ENCODE measurements at places on chromosomes 5 and 9.

DNA sequence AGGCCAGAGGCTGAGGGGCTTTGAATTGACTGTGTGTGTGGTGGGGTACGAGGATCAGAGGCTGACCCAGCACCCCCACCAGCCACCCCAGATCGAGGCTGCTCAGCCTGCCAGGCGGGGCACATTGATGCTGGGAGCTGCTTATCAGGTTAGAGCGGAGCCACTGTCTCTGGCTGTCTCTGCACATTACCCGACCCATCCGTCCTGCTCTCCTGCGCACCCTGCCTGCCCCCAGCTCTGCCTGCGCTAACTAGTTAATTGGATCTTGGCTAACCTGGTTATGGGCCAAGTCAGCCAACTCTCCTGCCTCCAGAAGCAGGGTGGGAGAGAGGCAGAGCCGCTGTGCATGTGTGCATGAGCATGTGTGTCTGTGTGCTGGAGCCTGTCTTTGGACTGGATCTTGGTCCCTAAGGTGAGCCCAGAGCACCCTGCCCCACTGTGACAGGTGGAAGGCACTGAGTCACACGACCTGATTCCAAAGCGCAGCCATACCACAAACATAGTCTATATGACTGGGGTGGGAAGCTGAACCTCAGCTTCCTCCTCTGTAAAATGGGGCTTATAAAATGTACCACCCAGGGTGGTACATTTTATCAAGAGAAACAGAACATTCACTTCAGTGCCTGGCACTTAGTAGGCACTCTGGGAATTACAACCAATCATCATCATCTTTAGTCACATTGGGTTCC is 39.7 kb downstream of the PCDH1 start:
- no peak for DNase-seq

DNA sequence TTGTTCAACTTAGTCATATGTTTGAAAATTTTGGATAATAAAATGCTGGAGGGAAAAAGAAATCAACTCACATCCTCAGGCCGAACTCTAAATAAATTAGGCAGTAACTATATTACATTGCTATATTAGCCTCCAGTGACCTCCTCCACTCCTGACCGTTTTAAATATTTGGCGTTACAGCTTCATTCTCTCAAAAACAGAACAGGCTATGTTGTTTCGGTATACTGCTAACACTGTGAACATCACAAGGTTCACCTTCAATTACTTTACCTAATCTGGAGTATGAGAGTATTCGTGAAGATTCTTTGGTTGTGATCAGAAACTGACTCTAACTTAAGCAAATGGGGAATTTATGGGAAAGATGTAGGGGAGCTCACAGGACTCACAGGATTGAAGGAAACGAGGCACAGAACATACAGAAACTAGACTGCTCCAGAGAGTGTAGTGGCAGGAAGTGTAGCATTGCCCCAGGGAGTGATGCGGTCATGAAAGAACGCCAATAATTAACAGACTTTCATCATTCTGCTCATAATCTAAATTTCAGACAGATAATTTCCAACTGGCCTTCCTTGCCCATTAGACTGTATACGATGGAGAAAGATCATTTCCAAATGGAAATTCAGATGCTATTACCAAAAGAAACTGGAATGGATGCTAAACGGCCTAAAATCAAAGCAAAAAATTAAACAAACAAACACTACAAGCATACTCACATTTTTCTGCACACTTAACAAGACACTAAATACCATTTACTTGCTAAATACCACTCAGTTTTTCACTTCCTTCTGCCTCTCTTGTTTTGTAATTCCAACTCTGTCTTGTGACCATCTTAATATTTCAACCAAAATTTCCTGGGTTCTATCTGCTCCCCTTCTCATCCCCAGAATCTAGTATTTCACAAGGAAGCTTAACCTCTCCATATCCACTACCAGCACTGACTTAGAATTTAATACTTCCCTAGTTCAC is 110.1 kb upstream of the LPAR1 start:
- peak; percentile 48 for DNase-seq

DNA sequence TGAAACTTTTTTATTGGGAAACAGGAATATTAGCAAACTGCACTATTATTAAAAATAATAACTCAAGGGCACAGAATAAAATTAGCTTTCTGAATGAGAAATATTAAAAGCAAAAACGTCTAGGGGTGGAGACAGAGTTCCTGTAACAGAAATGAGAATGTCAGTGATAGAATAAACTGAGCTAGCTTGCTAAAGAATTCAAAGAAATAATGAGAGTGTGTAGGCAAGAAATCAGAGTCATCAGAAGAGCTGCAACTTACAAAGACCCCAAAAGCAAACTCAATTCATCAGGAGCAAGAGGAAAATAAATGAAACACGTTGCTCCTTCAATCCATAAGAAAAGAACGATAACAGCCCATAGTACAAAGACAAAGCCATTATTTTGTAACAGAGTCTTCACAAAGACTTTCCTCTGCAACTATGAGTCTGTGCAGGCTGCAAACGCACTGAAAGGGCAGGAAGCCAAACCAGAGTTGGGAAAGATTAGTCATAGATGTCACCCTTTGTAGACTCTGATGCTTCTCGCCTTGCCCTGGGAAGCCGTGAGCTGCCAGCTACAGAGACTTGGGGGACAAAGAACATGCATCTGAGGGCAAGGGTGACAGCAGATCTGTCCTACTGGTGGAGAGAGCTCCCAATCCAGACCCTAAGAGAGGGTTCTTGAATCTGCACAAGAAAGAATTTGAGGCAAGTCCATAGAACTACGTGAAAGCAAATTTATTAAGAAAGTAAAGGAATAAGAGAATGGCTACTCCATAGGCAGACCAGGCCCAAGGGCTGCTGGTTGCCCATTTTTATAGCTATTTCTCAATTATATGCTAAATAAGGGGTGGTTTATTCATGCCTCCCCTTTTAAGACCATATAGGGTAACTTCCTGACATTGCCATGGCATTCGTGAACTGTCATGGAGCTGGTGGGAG is 40.8 kb downstream of the SHC3 start:
- DNase-seq, result peak; percentile 97

DNA sequence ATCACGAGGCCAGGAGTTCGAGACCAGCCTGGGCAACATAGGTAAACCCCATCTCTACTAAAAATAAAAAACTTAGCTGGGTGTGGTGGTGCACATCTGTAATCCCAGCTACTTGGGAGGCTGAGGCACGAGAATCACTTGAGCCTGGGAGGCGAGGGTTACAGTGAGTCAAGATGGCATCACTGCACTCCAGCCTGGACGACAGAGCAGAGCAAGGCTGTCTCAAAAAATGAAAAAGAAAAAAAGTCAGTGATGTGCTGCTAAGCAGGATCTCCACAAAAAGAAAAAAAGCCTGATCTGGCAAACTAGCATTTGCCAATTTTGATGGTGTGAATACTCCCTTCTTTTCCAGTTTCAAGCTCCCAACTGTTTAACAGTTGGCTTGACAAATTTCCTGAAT is 21.9 kb downstream of the F2R start:
- DNase-seq, result no peak

DNA sequence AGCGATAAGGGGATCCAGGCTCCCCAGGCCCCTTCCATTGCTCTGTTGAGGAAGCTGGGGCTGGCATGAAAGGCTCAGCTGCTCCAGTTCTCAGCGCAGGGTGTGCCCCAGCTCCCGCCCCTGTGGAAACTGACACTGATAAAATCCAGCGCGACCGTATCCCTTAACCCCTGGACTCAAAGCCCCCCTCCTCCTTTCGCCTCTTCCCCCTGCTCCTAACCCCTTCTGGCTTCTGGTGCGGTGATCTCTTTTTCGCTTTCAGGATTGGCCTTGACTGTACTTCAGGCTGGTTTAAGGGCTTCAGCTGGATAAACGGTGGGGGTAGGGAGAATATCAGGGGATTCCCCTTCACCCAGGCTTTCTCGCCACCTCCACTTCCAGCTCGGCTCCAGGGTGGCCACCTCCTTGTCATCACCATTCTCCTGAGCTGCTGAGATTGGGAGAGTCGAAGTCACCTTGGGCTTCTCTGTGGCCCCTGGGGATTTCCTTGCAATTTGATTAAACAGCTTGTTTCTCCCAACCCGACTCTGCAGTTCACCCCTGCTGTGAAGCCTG is 843 bp downstream of the BSPRY start:
- no peak for DNase-seq

- DNase-seq, result no peak
Measured at GRCh38 chr9:95044731-95045508, 272.6 kb downstream of the FANCC start.

DNA sequence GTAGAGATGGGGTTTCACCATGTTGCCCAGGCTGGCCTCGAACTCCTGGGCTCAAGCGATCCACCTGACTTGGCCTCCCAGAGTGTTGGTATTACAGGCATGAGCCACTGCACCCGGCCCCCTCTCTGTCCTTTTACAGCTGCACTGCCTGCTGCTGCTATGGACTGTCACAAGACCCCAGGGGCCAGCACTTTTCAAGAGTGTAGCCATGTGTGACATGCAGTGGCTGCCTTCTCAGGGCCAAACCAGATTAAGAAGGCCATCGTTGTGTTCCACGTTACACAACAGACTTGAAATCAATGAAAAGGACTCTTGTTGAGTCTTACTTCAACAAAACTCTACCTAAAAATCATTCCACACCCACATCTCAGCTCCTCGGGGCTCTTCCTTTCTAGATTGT is 78.9 kb upstream of the ICE1 start:
- no peak for DNase-seq

DNA sequence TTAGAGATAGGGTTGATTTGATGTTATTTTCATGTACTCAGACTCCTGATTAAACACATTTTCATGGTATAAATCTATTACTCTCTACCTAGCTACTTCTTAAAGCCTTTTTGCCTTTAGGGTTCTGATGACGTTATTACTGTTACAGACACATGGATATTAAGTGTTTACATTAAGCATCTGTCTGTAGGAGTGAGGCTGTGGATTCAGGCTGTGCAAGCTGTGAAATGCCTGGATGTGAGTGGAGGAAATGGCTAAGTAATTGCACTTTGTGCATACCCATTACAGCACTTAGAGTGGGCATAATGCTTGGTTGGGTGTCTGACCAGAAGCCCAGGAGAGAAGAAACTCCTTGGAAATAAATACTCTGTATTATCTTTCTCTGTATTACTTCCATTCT is 186.8 kb downstream of the SNX18 start:
- no peak for DNase-seq

DNA sequence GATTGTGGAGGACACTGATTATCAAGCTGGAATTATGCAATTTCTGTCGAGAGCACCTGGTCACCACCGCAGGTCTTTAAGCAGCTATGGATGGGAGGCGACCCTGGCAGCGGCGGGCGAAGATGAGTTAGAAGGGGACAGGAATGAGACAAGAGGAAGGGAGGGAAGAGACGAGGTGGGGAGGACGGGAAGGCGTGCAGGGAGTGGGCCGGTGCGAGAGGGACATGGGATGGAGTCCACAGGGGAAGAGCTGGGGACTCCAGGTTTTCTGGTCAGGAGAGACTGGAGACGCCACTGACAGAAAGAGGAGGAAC is 192.3 kb downstream of the MELK start:
- no peak for DNase-seq

GRCh38 chr5:180338001-180338707 is 15.0 kb downstream of the GFPT2 start:
- DNase-seq, result peak; percentile 25

DNA sequence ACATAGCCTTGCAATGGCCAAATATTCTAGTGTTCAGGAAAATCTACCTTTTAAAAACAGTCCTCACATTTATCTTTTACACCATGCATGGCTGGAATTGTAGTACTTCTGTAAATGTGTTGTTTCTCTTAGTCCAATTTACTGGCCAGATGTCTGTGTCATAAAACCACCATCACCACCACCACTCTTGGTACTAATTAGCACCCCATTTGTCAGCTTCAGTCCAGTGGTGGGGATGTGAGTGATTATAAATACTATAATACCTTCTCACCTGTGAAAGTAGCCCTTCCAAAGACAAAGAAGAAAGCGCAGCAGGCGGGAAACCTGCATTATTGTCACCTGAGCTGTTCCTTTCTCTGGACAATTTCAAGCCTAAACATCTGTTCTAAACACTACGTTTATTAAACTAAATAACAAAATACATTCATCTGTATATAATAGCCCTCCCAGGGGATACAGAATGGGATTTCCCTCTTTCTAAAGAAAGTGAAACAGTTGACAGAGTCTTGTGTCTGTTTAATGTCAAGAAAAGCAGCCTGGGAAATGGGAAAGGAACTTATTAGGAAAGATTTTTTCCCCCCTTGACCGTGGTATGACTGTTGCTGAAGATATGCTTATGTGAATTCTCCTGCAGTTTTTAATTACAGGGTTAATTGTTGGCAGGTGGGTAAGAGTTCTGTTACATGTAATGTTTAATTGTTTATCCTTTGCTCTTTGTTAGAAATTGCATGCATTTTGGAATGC is 144.5 kb upstream of the NUDT12 start:
- DNase-seq, result peak; percentile 50

- DNase-seq, result no peak
Measured at GRCh38 chr5:15630441-15630840, 130.5 kb downstream of the FBXL7 start.

DNA sequence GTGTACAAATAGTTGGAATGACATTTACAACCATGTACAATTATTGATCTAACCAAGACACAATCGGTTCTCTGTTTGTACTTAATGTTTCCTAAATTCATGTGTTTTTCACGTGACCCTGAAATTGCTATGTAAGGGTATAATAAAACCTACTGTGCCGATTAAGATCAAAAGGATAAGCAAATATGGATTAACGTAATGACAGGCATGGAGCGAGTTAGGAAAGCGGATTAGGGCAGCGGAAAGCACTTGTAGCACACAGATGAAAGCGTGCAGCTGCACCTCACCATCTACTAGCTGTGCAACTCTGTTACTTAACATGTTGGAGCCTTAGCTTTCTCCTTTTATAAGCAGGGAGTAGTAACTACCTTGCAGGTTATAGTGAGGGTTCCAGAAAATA is 38.3 kb upstream of the ZFYVE16 start:
- DNase-seq, result no peak

DNA sequence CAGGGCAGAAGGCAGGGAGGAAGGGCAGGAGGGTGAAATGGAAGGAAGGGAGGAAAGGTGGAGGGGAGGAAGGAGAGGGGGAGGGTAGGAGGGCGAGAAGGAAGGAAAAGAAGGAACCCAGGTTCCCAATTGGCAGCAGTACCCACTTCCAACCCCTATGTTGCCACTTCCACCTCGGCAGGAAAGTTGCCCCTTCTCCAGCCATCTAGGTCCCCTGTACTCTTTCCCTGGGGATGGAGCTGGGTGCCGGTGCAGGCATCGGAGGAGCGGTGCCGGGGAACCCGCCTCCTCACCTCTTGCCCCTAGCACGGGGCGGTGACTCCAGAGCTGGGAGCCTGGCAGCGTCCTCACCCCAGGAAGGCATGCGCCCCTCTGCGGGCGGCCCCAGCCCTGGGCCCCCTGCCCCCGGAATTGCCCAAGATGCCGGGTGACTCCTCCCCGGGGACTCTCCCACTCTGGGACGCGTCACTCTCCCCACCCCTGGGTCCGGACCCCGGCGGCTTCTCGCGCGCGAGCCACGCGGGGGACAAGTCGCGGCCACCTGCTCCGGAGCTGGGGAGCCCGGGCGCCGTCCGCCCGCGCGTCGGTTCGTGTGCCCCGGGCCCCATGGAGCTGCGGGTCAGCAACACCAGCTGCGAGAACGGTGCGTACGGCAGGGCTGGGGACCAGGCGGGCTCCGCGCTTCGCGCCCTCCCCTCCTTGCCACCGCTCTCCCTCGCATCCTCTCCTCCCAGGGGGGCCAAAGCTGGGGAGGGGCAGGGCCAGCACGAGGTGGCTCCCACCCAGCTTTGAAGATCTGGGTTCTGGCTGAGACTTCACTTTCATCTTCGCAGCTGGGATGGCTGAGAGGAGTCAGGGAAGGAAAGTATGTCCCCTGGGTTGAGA is at the start of gene NIPAL4:
Gene NIPAL4 (plus strand): TSS at position 499 of the 885 bp plus-strand sequence. CDS start 108 bp downstream, at position 607.
- no peak for DNase-seq

Measured in fibroblast of skin of right biceps (primary cell).